ENCODE measurements at places on chromosomes 7 and 10.

DNA sequence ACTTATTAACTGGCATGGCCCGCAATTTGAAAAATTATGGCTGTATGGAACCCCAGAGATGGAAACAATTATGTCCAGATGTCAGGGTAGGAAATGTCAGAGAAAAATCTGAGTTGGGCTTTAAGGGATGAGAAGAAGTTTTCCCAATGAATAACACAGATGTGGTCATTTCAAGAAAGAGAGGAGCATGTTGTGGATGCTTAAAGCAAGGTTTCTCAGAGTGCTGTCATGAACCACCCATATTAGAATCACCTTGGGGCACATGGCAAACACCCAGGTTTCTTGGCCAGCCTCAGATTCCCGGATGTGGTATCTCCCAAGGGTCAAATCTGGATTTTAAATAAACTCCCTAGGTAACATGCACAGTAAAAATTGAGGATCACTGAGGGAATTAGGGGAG, 43.6 kb downstream of the LAMB4 start:
- no peak for DNase-seq

- no peak for DNase-seq
Measured at GRCh38 chr10:128304271-128304670, 178.0 kb upstream of the MKI67 start.

DNA sequence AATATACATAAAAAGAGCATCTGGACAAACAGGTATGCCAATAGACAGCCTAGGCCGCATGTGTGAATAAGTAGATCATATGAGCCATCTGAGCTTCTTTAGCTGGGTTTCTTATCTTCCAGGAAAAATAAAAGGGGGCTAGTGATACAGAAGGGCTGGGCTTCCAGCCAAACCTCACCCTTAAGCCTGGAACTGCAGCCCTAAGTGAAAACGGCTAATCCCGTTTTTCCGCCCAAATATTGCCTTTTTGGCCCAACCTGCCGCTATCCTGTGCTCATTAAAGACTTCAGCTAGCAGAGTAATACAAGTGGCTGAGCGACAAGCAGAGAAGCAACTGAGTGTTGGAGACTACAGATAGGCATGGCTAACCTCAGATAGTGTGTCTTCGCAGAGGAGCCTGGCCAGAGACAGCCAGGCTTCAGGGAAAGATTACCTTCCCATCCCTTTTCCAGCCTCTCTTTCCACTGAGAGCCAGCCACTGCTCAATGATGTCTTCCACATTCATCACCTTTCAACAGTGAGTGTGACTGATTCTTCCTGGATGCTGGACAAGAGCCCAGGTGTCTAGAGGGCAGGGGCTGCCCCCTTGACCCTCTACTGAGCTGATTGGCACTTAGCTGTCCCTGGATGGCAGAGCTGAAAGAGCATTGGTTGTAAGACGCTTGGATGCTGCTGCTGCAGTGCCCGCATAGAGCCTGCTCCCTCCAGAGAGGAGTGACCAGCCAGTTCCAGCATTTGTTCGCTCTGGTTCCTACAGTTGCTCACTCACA, 108.9 kb downstream of the ITGB8 start:
- DNase-seq: no peak

- DNase-seq: no peak
Measured at GRCh38 chr7:40676221-40676620, 541.4 kb downstream of the SUGCT start.

- DNase-seq: no peak
Measured at GRCh38 chr10:86348321-86349210, 18.0 kb downstream of the GRID1 start.
